Non-pigmented ciliary epithelial cell (primary cell): ENCODE measurements at places on chromosomes 1 and 21.
A peak's percentile ranks its signal among the peaks of the same experiment; 100 is the strongest.

DNA sequence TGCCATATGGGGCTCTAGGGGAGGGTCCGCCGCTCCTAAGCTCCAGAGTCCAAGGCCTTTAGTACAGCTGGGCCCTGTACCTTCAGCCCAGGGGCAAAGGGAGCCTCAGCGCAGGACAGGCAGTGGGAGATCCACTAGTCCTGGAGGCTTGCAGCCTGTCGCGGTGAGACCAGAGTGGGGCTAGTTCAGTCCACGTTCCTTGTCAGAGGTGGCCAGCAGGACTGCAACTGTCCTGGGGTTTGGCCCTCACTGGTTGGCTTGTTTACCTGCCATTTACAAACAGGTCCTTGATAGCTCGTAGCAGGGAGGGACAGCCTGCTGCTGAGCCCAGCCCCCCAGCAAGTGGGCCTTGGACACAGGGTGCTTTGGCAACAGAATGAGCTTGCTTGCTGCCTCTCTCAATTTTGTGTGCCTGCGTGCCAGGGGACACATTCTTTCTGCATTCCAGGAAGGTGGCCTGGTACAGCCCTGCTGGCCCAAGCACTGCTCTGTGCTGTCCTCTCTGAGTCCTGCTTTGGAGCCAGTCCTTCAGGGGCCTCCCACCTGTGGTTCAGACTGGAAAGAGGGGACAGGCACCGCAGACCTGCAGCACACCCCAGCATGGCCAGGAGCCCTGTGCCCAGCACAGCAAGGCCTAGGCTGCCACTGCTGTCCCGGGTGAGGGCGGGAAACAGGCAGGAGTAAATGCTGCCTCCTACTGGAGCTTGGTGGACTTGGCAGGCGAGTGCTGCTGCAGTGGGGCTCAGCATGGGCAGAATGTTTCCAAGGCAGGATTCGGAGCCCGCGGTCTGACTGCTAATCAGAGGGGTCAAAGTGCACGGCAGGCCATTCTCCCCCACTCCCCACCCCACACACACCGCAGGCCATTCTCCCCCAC lies 15.2 kb downstream of the H6PD start:
- no peak for DNase-seq

GRCh38 chr21:43467785-43468184 lies 40.9 kb upstream of the SIK1 start:
- DNase-seq, result no peak

GRCh38 chr21:14499316-14499715 lies 46.8 kb downstream of the SAMSN1 start:
- DNase-seq, result no peak

GRCh38 chr1:3112526-3112925 lies 43.5 kb downstream of the PRDM16 start:
- DNase-seq, result no peak

GRCh38 chr1:58845942-58846341 lies 62.1 kb upstream of the JUN start:
- DNase-seq, result no peak

DNA sequence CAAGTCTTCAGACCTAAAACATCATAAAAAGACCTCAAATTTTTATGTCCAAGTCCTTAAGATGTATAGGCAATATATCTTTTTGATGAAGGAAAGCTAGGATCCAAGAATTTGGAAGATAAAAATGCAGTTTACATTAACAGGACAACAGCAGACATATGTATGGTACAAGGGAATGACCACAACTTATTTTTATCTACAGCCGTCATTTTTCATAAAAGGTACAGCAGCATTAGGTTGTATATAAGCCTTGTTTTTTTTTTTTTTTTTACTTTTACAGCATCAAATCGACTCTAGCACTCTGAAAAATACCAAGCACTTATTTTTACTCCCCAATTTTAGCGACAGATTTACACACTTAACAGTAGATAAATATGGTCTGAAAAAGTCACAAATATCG lies 1.3 kb downstream of the SRSF10 start:
- DNase-seq, result no peak

DNA sequence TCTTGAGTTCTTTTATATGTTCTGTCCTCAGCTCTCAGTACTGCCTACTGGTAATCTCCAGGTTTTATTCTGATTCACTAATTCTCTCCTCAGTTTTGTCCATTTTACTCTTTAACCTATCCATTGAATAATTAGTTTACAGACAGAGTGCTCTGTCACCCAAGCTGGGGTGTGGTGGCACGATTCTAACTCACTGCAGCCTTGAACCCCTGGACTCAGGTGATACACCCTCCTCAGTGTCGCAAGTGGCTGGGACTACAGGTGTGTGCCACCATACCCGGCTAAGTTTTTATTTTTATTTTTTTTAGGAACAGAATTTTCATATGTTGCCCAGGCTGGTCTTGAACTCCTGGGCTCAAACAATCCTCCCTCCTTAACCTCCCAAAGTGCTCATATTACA lies 14.0 kb downstream of the RAB4A start:
- DNase-seq, result no peak

GRCh38 chr1:21508580-21509350 lies 458 bp upstream of the ALPL start:
- DNase-seq, result no peak

DNA sequence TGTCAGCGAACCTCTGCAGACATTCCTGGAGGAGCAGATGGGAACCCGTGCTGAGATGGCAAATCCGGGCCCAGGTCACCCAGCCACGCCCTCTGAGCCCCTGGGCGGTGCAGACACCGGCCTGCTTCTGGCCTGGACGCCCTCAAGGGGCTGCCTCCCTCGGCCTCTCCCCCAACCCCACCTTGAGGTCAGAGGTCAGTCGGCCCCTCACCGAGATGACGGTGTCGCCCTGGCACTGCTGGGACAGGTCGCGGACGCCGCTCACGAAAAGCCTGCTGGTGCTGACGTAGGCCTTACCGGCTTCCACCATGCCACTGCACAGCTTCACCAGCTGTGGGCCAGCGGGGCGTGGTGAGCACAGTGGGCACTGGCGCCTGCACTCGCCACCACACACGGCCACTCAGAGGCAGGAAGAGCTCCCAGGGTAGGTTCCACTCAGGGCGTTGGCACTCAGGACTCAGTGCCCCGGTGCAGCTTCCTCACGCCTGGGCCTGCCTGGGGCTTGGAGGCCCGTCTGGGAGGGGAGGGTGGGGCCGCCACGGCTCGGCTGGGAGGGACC lies 4.7 kb downstream of the ACAP3 start:
- no peak for DNase-seq

GRCh38 chr1:80893115-80893514 lies 907.6 kb upstream of the ADGRL2 start:
- DNase-seq, result no peak

DNA sequence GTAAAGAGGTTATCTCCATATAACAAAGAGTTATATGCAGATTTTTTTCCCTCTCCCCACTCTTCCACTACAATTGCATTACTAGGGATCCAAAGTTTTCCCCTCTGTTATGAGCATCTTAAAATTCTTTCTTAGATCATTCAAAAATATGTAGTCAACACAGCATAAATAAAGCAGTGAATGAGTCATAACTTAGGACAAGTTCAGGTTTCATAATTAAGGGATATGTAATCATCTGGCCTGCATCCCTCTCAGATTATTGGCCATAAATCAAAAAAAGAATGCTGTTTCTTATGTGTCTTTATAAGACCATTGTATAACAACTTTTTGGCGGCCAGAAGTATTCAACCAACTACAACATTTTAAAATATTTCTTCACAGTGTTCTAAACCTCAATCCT lies 1526.1 kb downstream of the KCNT2 start:
- no peak for DNase-seq

DNA sequence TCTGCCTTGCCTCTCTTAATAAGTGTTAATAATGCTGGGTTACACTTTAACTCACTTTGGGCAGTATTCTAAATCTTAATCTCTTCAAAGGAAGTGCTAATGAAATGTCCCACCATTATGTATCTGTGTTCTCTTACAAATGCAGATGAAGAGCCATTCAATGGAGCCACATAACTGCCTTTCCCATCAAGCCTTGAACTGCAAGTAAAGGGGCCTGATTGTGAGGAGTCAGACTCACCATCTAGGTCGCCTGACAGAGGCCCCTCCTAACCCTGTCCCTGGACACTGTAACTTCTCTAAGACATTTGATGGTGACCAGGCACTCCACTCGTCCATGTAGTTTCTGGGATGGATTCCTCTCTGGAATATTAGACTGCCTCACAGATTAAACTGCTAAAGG lies 329.4 kb downstream of the KIF26B start:
- DNase-seq, result no peak

DNA sequence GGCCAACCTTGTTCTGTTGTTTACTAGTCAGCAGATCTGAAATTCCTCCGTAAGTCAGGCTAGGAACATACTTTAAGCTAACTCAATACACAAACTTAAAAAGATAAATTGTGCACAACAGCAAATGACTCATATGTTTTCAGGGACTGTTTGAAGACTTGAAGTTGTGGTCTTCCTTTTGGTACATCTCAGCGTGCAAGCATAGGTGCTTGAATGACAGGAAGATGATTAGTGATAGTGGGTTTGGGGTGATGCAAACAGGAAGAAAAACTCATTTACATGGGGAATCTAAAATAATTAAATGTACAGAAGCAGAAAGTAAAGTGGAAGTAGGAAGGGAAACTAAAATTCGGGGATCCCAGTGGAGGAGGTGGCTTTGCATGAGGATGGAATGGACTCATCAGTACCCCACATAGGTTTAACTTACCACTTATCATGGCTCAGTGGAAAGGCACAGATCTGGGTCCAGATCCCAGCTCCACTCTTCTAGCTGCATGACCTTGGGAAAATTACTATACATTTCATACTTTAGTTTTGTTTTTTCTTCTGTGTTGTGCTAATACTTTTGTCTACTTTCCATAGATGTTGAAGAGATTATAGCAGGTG lies 122.3 kb downstream of the XCL2 start:
- no peak for DNase-seq

DNA sequence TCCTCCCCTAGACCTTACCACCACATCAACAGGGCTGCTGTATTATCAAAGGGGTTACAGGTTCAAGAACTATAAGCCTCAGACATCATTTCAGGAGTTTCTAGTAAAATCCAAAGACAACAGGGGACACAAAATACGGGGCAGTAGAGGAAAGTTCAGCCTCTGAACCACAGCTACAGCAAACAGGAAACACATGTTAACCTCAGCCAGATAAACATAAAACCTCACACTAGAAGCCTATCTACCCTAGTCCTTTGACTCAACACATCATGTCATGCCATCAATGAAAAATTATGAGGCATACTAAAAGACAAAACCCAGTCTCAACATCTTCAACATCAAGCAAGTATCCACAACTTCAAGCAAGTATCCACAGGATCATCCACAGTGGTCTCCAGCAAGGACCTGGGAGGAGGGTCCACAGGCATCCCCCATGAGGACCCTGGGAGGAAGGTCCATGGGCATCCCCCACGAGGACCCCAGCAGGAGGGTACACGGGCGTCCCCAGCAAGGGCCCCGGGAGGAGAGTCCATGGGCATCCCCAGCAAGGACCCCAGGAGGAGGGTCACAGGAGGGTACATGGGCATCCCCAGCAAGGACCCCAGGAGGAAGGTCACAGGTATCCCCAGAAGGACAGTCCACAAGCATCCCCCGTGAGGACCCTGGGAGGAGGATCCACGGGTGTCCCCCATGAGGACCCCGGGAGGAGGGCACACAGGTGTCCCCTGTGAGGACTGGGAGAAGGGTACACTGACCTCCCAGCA lies 440.0 kb downstream of the MATN1 start:
- DNase-seq, result no peak

DNA sequence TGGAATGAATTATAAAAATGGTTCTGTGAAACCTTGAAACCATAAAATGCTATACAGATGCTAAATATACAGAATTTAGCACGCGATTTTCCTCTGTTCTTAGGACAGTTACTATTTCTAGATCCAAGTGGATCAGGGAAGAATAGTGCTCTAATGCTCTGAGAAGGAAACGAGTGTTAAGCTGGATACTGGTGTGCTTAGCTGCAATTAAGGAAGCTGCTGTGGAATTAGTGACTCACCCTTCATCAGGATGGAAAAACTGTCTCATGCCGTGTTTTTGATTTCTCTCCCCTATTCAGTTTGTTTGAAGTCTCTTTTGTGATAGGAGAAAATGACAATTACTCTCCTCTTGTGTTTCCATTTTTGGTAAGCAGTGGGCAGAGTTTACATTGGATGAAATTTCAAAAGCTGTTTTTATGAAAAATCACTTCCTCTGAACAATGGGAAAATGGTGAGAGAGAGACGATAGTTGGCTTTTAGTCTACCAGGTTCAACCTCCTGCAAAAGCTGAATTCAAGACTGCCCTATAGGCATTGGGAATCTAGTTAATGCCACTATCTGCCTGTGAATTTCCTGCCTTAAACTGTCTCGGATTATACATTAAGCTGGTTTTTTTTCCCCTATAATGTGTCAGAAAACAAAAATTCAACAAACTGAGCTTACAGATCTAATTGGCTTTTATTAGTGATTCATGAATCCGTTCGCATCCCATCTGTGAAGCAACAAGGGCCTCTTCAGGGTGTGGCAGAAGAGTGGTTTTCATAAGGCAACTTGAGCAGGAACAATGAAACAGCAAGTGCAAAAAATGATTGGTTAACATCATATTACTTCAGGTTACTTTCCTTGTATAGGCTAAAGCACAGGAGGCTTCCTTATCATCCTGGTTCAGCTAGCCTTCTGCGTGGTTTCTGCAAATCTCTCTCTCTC lies 179.8 kb downstream of the ST6GALNAC3 start:
- no peak for DNase-seq

GRCh38 chr21:37553078-37553481 lies 186.5 kb downstream of the DYRK1A start:
- no peak for DNase-seq

DNA sequence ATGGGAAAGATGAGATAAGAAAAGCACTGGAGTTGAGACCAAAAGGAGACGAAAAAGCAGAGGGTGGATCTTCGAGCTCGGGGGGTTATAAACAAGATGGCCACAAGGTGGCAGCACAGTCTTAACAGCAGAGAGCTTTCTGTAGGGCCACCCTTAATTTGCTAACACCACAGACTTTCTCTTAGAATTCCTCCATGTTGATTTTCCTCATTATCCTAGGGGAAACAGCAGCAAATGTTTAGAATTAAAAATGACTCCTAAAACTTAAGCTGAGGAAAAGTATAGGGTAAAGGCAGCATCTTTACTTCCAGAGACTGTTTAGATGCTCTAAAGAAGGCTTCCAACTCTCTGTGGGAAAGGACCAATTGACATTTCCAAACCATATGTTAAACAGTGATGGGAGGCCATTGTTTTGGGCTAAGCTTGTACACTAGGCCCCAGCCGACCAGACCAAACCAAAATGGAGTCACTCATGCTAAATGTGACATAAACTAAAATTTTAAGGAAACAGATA lies 2.5 kb upstream of the APOBEC4 start:
- peak; percentile 52 for DNase-seq

- DNase-seq, result no peak
Observed at GRCh38 chr1:20723537-20724363, 5.9 kb upstream of the KIF17 start.

DNA sequence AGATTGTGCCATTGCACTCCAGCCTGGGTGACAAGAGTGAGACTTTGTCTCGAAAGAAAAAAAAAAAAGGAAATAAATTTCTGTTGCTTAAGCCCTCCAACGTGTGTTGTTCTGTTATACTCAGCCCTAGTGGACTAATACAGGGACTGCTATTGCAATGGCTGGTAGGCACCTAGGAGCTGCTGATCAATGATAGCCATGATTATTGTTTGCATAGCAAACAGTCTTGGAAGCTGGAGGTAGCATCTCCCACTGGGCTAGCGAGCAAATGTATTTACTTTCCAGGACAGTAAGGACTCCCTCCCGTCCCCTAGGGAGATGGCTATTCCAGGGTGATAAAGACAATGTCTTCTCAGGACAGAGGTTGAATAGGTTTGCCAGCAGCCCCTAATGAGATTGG lies 13.5 kb upstream of the TNFRSF8 start:
- no peak for DNase-seq
